ENCODE measurements at places on chromosomes 11 and 22. TPM values are rescaled to one million over a fixed set of nuclear protein-coding genes. Genes with fewer than 3 reads are reported as not detected.

Gene CSNK2A3
- 0.99 TPM for total RNA-seq

Gene BBOX1
- total RNA-seq, result not detected

Gene BEST1
- total RNA-seq, result 0.28 TPM

Gene GCAT
- total RNA-seq, result 31.3 TPM

Gene SPA17
- 7.5 TPM for total RNA-seq

Gene TYR
- not detected for total RNA-seq

Gene BCO2
- total RNA-seq, result 0.72 TPM

Gene CD3E
- total RNA-seq, result not detected

Gene SULT4A1
- total RNA-seq, result 0.09 TPM

Gene SMIM35
- total RNA-seq, result not detected

Gene RNF169
- total RNA-seq, result 27.6 TPM

Gene CCDC81
- 0.72 TPM for total RNA-seq

Gene OR10G7
- not detected for total RNA-seq

Gene KLHDC7B
- not detected for total RNA-seq

Gene CEP126
- 0.66 TPM for total RNA-seq

Gene MS4A6A
- total RNA-seq, result 3.8 TPM

Gene PIH1D2
- total RNA-seq, result 0.38 TPM

Gene CBX7
- total RNA-seq, result 2.4 TPM

Gene DERL3
- total RNA-seq, result 0.63 TPM

Gene CASP1
- total RNA-seq, result 10.0 TPM

Data from endothelial cell of coronary artery (primary cell).